ENCODE measurements at places on chromosomes 3 and 15.

DNA sequence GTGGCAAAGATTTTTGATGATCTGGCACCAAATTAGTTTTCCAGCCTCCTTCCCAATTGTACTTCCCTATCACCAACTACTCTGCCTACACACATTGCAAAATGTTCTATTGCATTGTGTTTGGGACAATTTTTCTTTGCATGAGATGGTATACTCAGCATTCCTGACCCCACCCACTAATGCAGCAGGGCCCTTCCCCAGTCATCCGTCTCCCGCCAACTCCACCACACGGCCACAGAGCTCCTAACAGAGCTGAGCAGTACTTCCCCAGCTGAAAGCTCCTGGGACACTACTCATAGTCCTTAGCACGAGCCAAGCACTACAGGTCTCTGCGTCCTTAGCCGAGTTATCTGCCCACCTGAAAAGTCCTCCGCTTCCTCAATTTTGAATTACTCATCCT, 34.2 kb downstream of the TXNRD3 start:
- no peak for DNase-seq

GRCh38 chr3:4546346-4547178, 53.4 kb downstream of the ITPR1 start:
- DNase-seq: no peak

- no peak for DNase-seq
Observed at GRCh38 chr3:146598535-146598934, 6.6 kb downstream of the PLSCR5 start.

GRCh38 chr15:74573987-74574386, 33.0 kb downstream of the ARID3B start:
- no peak for DNase-seq

DNA sequence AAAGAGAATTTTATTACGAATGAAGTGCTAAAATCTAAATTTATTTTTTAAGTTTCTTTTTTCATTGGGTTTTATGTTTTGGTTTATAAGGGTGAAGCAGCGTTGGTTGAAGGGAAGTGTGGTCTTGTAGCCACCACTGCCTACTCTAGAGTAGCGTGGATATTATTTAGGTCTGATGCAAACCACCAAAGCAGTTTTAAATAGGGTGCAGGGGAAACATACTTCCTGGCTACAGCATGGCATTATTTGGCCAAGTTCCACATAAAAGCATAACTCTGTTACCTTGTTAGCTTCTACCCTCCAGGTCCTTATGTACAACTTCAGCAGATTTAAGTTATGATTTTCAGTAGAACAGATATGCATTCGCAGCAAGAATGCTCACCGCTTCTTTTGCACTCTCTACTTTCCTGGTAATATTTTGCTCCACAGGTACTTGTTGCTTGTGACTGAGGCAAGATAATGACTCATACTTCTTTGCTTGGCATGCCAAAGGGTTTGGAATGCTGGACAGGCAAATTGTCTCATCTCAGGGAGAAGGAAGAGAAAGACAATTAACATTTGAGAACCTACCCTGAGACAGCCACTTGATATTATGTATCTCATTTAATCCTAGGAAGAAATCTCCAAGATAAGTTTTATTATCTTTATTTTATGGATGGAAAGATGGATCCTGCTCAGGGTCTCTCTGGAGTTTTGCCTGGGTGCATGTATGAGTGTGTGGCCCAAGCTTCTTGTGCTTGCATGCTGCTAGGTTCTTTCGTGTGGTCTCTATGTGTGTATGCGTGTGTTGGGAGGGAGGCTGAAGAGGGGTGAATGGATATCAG, 5.4 kb downstream of the TGFBR2 start:
- DNase-seq: no peak

DNA sequence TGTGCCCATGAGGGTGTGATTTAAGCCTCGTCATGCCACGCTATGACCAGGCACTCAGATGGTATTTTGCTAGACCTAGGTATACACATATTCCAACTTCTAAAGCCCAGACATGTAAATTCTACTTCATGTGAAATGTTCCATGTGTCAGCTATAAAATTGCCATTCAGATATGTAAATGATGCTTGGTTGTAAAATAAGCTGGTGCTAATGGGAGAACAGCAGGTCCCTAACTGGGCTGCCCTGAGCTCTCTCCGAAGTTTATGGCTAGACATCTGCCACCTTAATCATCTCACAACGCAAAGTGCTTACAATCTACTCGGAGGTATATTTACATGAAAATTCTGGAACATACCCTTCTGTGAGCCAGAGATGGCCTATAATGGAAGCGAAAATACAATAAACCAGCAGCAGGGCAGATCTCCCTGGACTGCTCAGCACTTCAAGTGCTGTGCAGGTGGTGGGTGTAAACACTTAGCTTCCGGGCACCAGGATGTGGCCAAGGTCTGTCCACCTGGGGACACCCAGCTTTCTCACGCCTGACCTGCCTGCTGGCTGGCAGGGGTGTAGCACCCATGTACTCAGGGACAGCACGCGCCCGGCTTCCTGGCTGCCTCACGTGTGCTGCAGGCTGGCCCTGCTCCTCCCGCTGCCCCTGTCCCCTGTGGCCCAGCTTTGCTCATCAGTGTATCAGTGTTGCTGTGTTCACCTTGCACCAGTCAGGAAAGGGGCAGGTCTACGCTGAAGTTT, 82.0 kb downstream of the CHDH start:
- no peak for DNase-seq

GRCh38 chr3:73538486-73538885, 86.3 kb downstream of the PDZRN3 start:
- no peak for DNase-seq

- DNase-seq: no peak
Observed at GRCh38 chr15:88630141-88630721, 8.6 kb upstream of the ISG20 start.

DNA sequence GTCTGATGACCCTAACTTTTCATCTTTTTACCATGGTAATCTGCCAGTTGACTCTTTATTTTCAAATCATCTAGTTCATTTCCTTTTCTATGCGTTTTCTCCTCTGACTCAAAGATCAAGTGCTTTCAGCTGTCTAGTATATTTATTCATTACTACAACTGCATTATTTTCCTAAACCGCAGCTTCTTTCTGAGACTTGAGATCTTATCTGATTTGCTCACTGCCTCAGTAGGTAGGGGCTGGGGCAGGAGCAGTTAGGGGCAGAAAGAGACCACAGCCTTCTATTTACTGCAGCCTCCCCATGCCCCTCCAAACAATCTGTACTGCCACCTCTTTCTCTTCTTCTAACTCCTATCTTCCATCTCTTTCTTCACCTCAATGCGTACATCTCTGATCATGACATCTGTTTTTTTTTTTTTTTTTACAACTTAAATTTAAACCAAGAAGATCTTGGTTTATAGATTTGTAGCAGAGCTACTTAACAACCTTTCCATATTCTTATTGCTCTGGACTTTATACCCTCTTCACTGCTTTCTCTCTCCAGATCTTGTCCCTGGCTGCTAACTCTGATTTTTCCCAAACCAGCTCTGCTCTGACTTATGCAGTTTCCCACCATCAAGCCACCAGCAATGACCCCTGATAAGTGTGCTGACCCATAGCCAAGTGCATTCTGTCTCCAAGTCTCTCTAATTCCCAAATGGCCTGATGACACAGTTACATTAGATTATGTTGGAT, 52.2 kb downstream of the MOBP start:
- no peak for DNase-seq

- DNase-seq: no peak
Observed at GRCh38 chr3:120192159-120192558, 92.9 kb downstream of the GPR156 start.

- no peak for DNase-seq
Observed at GRCh38 chr15:66629817-66630576, 64.2 kb upstream of the LCTL start.

GRCh38 chr3:100766069-100766468, 56.8 kb downstream of the TFG start:
- no peak for DNase-seq
